Urinary bladder (tissue), 4 donors: ENCODE measurements at places on chromosomes 4 and X.

DNA sequence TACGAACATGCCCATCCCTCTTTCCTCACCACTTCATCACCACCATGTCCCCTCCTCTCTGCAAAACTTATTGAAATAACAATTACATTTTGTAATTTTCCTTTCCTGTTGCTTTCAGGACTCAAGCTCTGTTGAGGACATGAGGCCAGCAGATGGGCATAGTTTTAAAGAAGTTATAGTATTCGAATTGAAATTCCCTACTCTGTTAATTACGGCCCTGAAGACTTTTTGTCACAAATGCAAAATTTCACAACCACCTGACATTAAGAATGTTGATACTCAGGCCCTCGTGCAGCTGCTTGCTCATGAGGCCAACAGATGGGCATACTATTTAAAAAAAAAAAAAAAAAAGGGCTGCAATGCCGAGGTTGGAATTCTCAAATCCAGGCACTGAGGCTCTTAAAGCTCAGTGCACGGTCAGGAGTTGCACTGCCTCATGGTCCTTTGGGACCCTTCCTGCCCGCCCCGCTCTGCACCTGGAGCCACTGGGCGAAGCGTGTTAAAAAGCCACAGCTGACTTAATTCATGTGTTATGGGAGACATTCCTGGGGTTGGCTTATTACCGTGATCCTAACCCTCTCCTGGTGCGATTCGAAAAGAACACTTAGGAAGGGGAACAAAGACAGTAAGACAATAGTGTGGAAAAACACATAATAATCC is 34.2 kb upstream of the FAT1 start:
- no peak for DNase-seq

DNA sequence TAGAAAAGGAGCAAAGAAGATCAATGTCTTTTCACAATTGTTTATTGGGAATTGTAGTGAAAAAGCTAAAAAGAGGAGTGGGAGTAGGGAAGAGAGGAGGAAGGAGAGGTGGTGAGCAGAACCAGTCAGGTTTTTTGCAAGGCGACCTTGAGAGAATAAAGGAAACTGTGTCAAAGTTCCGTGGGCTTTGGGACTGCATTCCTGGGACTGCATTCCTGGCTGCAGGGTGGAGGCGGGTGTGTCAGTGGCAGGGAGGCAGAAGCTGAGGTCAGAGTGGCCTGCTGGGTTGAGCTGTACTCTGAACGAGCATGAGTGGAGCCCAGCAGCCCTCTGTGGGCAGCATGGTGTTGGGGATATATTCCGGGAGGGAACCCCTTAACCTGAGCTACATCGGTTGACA is 66.8 kb upstream of the UCP1 start:
- DNase-seq = no peak

GRCh38 chrX:114800719-114801118 is 216.7 kb downstream of the IL13RA2 start:
- no peak for DNase-seq

GRCh38 chr4:87068583-87069021 is 133.8 kb downstream of the AFF1 start:
- DNase-seq = no peak

GRCh38 chr4:71268166-71268565 is 70.7 kb upstream of the SLC4A4 start:
- DNase-seq = no peak

- DNase-seq = no peak
These were observed 837 bp downstream of the DCHS2 start for GRCh38 chr4:154490583-154491340.

GRCh38 chr4:101952985-101953384 is 162.5 kb downstream of the BANK1 start:
- no peak for DNase-seq

GRCh38 chrX:14590216-14590615 is 60.9 kb downstream of the GLRA2 start:
- no peak for DNase-seq

GRCh38 chrX:150163221-150163930 is 199.7 kb upstream of the MAMLD1 start:
- no peak for DNase-seq

GRCh38 chr4:1300466-1301455 is 11.1 kb downstream of the MAEA start:
- DNase-seq = no peak

DNA sequence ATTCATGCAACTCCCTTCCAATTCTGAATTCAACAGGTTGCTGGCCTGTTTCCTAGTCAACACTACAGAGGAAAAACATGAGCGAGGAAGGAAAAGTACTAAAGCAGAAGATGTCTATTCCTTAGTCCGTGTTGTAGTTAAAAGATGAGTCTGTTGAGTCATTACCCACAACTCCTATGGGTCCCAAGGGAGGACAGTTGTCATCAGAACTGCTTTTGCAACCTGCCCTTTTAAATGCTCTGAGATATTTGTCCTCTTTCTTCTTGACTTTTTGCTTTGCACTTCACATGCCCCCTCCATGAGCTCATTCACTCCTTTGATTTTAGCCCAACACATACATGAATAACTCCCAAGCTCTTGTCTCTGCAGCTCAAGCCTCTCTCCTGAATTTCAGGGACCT is 119.2 kb downstream of the CORIN start:
- DNase-seq = no peak

DNA sequence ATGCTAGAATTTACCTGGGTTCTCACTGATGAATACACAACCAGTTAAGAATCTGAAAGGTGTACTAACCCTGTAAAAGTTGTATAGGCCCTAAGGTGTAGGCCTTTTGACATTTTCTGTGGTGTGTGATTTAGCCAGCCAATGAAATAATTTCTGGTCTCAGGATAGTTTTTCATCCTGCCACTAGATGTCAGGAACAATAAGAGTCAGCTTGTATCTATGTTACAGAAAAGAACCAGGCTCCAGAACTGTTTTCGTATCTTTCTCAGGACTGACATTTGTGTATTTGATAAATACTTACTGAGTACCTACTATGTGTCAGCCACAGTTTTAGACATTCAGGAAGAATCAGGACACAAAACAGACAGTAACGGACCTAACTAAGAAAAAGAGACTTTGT is 673.6 kb upstream of the TENM3 start:
- DNase-seq = no peak
